ENCODE measurements at places on chromosomes 12 and 14.

- DNase-seq, result no peak
Measured at GRCh38 chr14:37318938-37319337, 121.2 kb downstream of the MIPOL1 start.

DNA sequence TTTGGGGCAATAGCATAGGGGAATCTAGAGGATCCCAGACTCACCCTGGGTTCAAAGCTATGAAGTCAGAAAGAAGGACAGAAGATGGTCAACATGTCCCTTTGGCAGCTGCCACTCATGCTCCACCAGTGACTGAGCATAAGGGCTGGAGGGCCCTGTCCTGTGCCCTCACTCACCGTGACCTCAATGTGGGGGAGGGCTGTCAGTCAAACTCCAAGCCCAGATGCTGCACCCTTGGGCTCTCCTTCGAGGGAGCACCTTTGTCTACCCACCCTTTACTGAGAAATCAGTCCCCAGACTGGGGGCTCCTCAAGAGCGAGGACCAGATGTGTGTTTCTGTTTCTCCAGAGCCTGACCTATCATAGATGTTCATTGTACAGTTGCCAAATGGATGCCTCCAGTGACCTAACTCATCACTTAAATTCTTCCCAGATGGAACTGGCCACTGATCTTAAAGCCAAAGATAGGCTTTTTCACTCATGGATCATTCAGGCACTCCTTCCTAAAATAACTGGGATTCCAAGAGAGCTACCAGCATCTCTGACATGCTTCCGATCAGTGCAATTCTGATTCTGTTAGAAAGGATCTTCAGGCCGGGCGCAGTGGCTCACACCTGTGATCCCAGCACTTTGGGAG, 27.2 kb upstream of the VSX2 start:
- DNase-seq, result no peak

DNA sequence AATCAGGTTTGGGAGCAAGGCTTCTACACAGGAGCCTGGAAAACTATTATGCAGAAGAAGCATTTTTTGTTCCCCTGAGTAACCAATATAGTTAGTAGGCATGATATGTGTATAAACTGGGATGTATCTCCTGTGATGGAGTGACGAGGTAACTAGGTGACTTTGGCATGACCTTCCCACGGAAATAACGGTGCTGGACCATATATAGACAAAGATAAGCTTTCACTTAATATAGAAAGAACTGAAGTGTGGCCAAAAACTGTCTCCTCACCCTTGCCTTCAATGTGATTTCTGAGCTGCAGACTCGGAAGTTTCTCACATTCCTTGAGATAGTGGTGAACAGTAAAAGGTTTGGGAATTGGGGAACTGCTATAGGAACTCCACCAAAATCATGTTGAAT, 185.3 kb downstream of the CACNA1C start:
- DNase-seq, result no peak

DNA sequence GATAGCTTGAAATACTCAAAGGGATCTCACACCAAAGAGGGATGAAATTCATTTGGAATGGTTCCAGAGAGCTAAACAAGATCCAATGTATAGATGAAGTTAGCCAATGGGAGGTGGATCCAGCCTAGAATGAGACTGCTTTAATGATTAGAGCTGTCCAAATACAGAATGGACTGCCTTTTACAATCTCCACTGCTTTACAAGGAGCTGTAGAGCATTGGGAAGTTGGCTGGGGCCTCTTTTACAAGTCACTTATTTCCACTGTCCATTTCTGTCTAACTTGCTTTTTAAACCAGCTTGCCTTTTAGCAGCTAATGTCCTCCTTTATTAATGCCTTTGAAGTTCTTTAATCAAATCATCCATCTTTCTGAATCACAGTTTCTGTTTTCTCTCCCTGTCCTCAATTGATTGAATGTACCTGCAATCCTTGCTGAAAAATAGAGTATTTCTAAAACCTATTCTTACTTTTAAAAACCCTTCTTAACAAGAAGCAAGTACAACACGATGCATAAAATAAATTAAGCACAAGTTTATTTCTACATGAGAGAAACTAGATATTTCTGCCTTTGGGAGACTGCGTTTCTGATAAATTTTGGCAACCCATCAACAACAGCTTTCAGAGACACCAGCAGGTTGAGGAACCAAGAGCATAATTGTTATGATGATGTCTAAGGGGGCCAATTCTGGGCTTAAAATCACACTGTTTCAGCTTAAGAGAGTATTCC, 3.4 kb upstream of the ATP2A2 start:
- no peak for DNase-seq

DNA sequence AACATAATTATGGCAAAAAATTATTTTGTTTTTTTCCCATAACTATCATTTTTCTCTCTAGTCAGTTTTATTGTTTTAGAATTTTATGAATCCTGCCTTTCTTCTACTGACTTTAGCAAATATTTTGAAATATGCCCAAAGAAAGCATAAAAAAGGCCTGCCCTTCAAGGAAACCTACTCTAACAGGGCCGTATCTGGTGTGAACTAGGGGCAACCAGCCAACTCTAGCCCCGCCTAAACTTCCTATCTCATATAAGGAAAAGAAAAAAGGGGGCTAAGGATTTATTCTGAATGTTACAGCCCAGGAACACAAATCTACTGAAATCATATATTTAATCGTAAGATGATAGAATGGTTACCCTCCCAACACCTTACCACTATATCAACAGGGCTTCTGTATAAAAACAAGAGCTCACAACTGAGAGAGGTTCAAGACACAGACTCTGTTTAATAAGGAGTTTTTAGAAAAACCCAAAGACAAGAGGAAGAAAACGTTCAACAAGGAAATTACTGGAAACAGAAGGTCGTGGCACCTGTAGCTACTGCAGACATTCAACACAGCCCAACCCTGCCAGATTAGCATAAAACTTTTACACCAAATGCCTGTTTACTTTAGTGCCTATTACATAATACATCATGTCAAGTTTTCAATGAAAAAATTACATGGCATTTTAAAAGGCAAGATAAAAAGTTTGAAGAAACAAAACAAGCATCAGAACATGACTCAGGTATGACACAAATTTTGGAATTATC, 12.9 kb upstream of the EPYC start:
- DNase-seq, result no peak

DNA sequence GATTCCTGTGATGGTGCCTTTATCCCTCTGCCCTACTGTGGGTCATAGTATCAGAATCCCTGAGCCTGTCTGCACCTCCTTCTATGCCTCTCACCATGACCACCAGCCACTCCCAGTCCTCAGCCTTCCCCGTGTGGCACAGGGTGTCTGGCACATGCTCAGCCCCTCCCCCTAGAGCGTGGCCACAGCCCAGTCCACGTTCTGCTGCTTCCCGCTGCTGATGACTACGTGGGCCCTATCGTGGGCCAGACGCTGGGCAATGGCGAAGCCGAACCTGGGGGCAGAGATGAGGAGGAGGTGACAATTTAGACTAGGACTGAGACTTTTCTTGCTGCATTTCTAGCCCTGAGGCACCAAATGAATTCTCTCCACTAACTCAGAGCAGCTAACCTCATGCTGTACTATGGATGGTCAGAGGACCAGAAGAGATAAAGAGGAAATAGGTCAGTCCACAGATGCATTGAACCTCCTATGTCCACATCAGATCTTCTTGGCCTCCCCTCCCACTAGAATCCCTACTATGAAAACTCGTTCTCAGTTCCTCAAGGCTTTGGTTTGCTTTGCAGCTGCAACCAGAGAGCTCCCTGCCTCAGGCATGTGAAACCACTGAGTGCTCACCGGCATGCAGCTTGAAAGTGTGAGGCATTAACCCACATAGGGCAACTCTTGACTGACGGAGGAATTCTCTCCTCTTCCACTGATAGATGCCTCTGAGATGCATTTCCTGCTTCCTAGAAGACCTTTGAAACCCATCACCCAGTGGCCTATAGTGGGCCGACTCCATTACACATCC, 126.3 kb upstream of the DHRS4 start:
- no peak for DNase-seq

GRCh38 chr12:119870457-119870856, 6.7 kb downstream of the CIT start:
- DNase-seq, result no peak

- DNase-seq, result no peak
Measured at GRCh38 chr12:110533607-110534006, 31.5 kb downstream of the RAD9B start.

GRCh38 chr14:45181329-45181728, 45.6 kb downstream of the FANCM start:
- DNase-seq, result no peak

GRCh38 chr14:102646615-102647014, 54.2 kb downstream of the RCOR1 start:
- no peak for DNase-seq

- DNase-seq, result no peak
Measured at GRCh38 chr12:109900752-109901580, 892 bp downstream of the TCHP start.

DNA sequence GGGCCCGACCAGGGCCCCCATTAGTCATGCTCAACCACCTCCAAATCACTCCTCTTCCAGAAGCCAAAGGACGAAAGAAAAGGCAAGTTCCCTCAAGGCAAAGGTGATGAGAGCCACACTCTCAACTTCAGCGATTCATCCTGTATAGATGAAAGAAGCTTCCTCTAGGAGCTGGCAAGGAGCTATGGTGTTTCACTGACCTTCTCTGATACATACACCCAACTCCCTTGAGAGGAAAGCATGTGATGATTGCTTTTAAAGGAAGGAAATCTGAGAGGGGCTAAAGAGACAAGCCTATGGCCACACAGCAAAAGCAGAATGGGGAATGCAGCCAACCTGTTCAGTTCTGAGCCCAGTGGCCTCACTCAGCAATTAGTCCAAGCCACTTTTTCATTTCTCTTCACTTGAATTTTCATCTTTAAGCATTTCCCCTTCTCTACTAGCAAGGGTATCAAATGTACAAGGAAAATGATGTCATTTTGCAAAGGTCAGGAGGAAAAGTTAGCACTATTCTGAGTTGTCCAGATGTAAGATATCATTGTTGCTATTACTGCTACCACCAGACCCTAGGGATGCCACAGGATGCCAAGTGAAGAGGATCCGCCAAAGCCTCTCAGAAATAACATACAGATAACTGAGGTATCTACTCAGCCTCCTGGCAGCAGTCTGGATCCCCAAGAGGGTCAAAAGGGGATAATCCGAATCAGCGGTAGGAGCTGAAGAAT, 82.5 kb downstream of the MAP3K9 start:
- no peak for DNase-seq

- DNase-seq, result no peak
Measured at GRCh38 chr12:99388671-99389195, 258.8 kb upstream of the GARIN6 start.

DNA sequence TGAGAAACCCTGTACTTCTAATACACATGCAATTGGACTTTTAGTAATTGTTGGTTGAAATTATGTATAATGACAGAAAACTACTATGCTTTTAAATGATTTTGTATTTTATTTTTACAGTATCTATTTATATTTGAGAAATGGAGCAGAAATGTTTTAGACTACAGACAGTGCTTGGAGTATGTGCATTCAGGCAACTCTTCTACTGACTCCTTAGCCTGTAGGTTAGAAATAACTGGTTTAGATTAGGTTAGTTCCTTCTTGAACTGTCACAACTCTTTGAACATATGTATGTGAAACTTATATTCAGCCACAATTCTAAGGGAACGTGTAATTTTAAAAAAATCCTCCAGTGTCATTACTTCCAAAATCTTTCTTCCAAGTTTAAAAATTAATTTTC, 1.7 kb downstream of the FGFR1OP2 start:
- DNase-seq, result no peak

DNA sequence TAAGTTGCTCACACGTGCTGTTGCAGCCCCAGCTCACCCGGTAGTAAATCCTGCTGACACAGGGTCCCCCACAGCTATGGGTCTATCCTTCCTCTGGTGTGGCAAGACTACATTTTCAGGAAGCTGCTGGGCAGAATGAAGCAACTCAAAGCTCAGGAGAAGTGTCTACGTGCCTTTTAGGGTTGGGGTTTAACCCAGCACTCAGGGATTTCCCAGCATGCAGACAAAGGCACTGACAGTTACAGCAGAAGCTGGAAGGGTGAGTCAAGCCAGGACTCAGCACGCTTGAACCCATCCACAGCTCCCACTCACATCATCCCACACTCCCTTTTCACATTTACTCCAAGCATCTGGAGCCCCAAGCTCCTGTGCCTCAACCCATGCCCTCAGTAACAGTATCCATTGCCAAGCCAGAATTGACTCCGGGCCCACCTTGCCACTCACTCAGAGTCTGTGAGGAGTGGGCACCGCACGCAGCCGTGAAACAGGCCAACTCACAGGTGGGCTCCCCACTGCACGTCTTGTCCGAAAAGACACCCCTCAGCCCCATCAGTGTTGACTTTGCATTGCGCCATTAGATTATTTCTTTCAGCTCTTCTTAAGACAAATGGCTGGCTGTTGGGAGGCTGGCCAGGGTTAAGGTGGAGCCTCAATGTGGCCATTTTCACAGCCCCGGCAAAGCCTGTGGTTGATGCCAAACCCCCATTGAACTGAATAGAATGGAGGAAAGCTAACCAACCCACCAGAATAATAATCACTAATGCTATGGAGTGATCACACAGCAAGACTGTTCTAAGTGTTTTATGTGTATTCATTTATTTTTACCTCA, 59.6 kb downstream of the ZFP36L1 start:
- peak; percentile 97 for DNase-seq

DNA sequence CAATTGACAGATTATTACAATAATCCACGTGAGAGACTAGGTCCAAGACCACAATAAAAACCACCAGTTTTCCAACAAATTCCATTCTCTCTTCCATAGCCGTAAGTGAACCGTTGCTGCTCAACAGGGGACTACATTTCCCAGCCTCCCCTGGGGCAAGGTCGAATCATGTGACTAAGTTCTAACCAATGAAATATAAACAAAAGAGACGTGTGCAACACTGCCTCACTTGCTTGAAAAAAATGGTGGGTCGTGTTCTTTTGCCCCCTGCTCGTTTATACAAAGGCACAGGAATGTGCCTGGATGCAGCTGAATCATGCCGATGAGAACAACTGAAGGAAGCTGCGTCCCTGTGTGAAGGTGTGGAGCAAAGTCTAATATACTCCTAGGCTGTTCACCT, 51.1 kb downstream of the HSPB8 start:
- DNase-seq, result no peak

DNA sequence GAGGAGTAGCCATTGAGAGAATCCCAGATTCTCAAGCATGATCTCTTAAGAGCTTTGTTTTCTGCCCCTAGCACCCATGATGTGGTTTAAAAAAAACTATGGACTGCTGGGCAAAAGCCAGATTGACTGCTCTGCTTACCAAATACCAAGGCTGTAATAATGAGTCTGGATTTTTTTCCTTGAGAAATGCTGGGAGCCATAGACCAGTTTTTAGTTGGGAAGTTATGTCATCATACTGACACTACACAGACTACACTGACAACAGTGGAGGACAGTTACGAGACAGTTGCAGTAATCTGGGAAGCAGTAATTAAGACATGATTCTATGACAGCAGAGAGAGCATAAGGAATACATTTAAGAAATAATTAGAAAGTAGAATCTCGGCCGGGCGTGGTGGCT, 35.8 kb downstream of the SPATA7 start:
- no peak for DNase-seq

DNA sequence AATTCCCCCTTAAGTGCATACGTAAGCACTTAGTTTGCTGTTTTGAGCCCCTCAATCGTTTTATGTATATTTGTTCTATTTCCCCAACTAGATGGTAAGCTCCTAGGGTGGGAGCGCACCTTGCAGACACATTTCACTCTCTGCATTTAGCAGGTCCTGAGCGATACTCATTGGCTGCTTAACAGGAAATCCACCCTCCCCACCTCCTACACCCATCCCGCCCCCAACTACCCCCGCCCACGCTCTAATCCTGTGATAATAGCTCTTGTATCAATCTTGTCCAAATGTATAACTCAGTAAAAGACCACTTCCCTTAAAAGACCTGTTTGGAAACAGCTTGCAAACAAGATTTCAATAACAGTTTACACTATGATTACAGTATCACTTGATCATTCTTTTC, 8.1 kb downstream of the LPAR5 start:
- DNase-seq, result no peak

GRCh38 chr12:110585231-110585799, 2.2 kb upstream of the PPTC7 start:
- DNase-seq, result peak; percentile 88
